Left cardiac atrium (tissue), 4 donors: ENCODE measurements at places on chromosomes 2 and 18. TPM values are rescaled to one million over a fixed set of nuclear protein-coding genes. Genes with fewer than 3 reads are reported as not detected.

RGPD8 gene
- total RNA-seq: 9.0 TPM

SERPINB3 gene
- not detected for total RNA-seq

CXCR2 gene
- 1.2 TPM for total RNA-seq

CYP26B1 gene
- 8.5 TPM for total RNA-seq

LYPD6 gene
- 0.50 TPM for total RNA-seq

C1GALT1C1L gene
- total RNA-seq: 2.7 TPM
